ENCODE measurements at places on chromosomes 2 and 18.

GRCh38 chr18:53886058-53886457, 338.4 kb downstream of the MBD2 start:
- H3K27ac ChIP-seq: no peak overlapping the region
- no peaks in the 10 kb centered on the region for H3K27me3 ChIP-seq
- H3K4me3 ChIP-seq: no peak overlapping the region
- DNase-seq: no peak
- H3K36me3 ChIP-seq: no peaks in the 10 kb centered on the region

GRCh38 chr2:1487758-1488157, 74.5 kb downstream of the TPO start:
- H3K27ac ChIP-seq: no peak overlapping the region
- no peak overlapping the region for H3K4me3 ChIP-seq
- H3K27me3 ChIP-seq: no peaks in the 10 kb centered on the region
- no peak for DNase-seq

DNA sequence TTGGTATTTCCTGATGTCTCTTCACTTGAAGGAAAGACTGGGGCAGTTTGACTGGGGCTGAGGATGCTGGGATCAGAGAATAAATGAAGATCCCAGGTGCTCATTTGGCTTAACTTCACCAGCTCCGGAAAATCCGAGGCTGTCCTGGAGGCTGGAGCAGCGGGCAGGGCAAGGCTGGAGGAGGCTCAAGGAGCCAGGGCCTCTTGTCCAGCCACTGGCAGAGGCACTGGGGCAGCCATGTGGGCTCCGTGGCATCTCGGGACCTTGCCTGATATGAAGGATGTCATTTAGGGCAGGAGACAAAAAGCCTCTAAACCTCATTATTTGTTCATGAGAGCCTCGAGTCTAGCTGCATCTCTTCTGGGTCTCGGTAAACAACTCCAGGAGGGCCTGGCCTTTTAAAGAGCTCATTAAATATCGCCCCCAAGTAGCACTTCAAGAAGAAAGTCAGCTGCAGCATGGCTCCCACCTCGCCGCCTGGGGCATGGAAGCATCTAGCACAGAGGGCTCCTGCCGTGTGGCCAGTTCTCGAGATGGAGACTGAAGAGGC, 13.5 kb upstream of the GPR55 start:
- no peaks in the 10 kb centered on the region for H3K36me3 ChIP-seq
- H3K27ac ChIP-seq: no peak overlapping the region
- no peaks in the 10 kb centered on the region for H3K27me3 ChIP-seq

GRCh38 chr2:86806059-86806857, 15.5 kb upstream of the CD8A start:
- no peaks in the 10 kb centered on the region for H3K36me3 ChIP-seq
- H3K4me1 ChIP-seq: peaks cover 7% of the 10 kb centered on the region
- no peak for DNase-seq
- no peak overlapping the region for H3K4me3 ChIP-seq
- H3K27ac ChIP-seq: no peak overlapping the region
- H3K27me3 ChIP-seq: peaks cover 8% of the 10 kb centered on the region

DNA sequence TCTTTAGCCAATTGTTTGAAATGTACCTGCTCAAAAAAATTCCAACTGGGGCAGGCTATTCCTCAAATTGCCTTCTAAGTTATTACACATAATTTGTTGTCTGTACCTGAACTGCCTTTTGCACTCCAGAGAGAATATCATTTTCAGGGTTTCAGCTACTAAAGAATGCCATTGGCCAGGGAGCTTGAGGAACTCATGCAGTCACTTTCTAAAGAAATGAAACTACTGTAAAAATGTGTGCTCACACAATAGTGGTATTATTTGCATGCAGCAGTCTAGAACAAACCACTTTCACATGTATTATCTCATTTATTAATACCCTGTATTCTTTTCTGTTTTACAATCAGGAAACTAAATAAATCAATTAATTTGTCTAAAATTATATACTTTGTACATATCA, 152.2 kb downstream of the PID1 start:
- H3K4me1 ChIP-seq: no peaks in the 10 kb centered on the region
- no peaks in the 10 kb centered on the region for H3K27me3 ChIP-seq
- no peak for DNase-seq

GRCh38 chr2:126736133-126736874, 80.3 kb downstream of the GYPC start:
- no peak for DNase-seq
- no peak overlapping the region for H3K4me3 ChIP-seq
- no peak overlapping the region for H3K27ac ChIP-seq
- H3K4me1 ChIP-seq: no peaks in the 10 kb centered on the region
- H3K27me3 ChIP-seq: no peaks in the 10 kb centered on the region
- H3K36me3 ChIP-seq: no peaks in the 10 kb centered on the region

GRCh38 chr2:10271509-10271908, 31.2 kb upstream of the HPCAL1 start:
- no peaks in the 10 kb centered on the region for H3K36me3 ChIP-seq
- DNase-seq: no peak
- H3K4me1 ChIP-seq: no peaks in the 10 kb centered on the region
- no peaks in the 10 kb centered on the region for H3K27me3 ChIP-seq
- no peak overlapping the region for H3K27ac ChIP-seq

DNA sequence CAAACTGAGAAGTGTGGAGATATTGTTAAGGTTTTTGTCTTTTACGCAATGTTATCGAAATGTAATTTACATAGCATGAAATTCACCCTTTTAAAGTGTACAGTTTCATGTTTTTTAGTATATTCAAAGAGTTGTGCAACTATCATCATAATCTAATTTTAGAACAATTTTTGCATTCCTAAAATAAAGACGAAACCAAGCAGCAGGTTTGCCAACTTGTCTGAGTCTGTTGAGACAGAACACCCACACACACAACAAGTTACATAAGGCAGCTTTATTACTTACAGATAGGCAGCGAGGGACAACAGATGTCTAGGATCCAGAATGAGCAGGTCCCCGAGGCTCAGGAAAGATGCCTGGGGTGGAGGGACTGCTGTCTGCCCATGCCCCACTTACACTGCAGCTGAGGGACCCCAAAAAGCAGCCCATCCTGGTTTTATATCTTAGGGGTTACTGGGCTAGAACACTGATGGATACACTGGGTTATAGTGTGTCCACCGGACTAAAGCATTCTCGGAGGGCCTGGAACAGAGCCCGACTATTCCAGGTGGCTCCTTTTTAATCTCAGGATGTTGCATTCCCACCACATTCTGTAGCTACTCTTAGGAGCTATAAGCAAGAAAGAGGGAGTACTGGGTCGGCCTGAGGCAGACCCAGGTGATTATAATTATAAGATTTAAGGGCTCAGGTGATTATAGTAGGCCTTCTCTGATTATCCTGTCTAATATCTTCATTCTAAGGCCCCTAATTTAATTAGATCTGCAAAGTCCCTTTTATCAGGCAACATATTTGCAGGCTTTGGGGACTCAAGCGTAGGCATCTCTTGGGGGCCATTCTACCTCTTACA, 150.2 kb upstream of the DOK6 start:
- DNase-seq: no peak
- no peak overlapping the region for H3K4me3 ChIP-seq
- no peaks in the 10 kb centered on the region for H3K27me3 ChIP-seq
- no peak overlapping the region for H3K27ac ChIP-seq
- no peaks in the 10 kb centered on the region for H3K36me3 ChIP-seq
- no peaks in the 10 kb centered on the region for H3K4me1 ChIP-seq
